ENCODE measurements at places on chromosomes 6 and 20.

DNA sequence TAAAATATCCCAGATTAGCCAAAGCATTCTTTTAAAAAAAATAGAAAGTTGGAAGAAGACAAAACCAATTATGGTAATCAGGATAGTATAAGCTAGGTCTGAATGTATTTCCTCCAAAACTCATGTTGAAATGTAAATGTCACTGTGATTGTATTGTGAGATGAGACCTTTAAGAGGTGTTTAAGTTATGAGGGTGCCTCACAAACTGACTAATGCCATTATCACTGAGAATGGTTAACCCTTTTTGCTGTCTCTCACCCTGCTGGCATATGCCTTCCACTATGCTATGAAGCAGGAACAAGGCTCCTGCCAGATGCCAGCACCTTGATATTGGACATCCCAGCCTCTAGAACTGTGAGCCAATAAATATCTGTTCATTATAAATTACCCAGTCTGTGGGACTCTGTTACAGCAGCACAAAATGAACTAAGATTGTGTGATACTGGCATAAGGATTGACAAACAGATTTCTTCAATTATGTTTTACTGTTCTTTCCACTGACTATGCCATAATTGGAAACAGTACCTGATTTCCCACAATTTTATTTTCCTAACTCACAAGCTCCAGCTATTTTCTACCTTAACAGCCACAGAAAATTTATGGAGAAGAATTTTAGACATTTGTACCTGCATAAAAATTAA, 63.8 kb downstream of the IBTK start:
- no peak for DNase-seq

- DNase-seq, result no peak
Measured at GRCh38 chr6:1858196-1858595, 248.5 kb downstream of the FOXC1 start.

- no peak for DNase-seq
Measured at GRCh38 chr6:16295060-16295459, 56.7 kb downstream of the GMPR start.

GRCh38 chr6:54913211-54913610, 66.6 kb downstream of the FAM83B start:
- DNase-seq, result no peak

DNA sequence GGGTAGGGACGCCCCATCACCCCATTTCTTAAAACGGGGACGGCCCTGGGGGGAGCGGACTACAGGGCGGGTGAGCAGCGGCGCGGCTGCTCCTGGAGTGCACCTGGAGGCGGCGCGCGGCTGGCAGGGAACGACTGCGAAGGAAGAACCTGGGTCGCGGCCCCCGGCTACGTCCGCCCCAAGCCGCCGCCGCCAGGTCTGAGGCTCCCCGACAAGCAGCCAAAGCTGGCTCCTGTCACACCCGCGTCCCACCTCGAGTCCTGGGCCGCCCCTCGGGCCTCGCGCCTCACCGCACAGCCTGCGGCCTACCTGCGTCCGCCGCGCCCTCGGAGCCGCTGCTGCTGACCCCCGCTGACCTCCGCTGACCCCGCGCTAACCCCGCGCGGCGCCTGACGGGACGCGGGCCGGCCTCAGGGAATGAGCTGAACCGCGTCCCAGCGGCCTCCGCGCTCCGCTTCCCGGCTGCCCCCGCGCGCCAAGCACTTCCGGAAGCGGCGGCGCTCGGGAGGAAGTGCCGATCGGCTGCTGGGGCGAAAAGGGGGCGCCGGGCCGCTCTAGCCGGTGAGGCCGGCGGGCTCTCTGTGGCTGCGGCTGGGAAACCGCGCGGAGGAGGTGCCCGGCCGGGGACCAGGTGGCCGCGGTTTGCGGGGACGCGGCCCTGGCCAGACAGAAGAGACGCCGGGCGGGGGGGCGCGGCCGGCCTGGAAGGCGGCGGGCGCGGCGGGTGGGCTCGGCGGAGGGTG, at the start of the genes ARFRP1 and ZGPAT:
TSS of gene ARFRP1 (minus strand) at position 419 of the 743 bp plus-strand sequence. CDS start 885 bp downstream, outside the sequence.
TSS of gene ZGPAT (plus strand) at position 482 of the 743 bp plus-strand sequence. CDS start 542 bp downstream, outside the sequence.
- DNase-seq, result peak; percentile 90

DNA sequence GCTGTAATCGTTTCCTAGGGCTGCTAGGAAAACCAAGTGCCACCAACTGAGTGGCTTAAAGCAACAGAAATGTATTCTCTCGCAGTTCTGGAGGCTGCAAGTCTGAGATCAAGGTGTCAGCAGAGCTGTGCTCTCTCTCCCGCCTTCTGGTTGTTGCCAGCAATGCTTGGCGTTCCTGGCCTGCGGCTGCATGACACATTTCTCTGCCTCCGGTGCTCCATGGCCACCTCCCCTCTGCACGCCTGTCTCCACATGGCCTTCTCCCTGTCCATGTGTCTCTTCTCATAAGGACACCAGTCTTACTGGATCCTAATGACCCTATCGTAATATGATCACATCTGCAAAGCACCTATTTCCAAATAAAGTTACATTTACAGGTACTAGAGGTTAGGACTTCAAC, 91.7 kb upstream of the AKAP12 start:
- no peak for DNase-seq

GRCh38 chr6:34239500-34239825, 2.8 kb downstream of the HMGA1 start:
- no peak for DNase-seq

GRCh38 chr6:47168180-47168579, 126.0 kb upstream of the ADGRF1 start:
- DNase-seq, result no peak

GRCh38 chr6:99066044-99066443, 118.3 kb upstream of the FBXL4 start:
- DNase-seq, result no peak

DNA sequence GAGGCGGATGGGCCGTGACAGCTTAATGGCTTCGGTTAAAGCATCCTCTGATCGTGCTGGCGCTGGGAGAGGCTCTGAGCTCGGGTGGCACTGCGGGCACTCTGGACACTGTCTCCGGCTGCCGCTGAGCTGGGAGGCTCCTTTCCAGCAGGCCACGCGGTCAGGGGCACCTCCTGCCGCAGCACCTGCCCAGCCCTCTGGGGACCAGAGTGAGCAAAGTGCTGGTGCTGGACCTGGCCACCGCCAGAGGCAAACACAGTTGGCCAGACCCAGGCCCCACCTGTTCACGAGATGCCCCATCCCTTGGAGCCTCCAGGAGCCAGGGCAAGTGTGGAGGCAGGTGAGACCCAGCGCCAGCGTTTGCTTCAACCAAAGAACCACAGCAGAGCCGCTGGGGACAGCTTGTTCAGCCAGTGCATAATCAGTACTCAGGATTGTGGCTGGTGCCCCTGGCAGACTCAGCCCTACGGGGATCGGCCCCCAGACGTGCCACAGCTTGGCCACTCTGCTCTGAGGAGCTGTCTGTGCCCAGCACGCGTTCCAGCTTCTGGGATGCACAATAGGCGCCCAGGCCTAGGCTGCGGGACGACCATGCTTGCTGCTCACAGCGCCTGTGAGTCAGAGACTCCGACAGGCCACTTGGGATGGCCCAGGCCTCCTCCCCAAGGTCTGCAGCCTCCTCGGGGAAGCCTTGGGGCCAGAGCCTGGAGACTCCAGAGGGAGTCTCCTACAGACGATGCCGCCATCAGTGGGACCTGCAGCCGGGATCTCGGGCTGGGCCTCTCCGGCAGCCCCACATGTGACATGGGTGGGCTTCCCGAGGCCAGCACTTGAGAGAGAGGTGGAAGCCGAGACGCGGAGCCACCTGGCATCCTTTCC, 38.2 kb upstream of the SLCO4A1 start:
- no peak for DNase-seq

DNA sequence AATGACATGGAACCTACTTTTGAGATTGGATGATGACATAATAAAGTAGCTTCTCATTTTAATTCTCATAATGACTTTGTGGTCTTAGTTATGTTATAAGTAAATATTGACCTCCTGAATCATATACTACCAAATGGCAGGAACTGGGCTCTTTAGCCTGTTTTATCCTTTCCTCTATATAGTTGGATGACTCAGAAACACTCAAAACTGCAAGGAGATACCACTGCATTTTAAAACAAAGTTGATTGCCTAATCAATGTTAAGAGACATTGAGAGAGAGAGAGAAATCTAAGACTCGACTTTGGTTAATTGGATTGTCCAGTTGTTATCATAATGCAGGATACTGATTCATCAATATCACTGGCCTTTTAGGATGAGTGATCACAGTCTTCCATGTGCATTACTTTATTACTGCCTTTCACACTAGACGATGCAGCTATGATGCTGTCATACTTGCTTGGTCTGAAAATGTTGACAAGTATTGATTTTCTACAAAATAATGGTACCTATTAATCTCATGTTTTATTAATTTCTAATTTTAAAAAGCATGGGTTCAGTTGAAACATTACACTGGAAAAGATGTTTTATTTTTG, 320.0 kb downstream of the NKAIN2 start:
- DNase-seq, result no peak

GRCh38 chr6:107405002-107405401, 54.4 kb downstream of the PDSS2 start:
- no peak for DNase-seq

DNA sequence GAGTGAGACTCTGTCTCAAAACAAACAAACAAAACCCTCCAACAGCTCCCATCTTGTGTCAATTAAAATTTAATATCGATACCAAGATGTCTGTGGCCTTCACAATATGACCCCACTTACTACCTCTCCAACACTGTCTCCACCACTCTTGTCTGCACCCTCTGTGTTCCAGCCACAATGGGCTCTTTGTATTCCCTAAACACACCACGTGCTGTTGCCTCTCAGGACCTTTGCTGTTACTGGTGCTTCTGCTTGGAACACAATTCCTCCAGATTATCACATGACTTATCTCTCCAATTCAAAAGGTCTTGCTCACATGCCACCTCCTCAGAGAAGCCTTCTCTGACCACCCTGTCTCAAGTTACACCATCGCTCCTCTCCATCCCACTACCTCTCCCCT, 6.0 kb upstream of the HCK start:
- DNase-seq, result no peak

DNA sequence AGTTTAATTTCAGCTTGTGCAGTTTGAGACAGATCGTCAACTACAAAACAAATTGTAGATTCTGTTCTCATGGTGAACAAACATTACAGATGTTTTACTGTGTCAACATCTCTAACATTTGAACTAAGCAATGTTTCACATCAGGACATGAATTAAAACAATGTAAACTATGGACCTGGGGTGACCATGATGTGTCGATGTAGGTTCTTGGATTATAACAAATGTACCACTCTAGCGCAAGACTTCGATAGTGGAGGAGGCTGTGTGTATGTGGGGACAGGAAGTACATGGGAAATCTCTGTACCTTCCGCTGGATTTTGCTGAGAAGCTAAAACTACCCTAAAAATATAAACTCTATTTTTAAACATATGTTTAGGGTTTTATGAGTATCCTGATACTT, 17.1 kb downstream of the HIVEP2 start:
- no peak for DNase-seq

DNA sequence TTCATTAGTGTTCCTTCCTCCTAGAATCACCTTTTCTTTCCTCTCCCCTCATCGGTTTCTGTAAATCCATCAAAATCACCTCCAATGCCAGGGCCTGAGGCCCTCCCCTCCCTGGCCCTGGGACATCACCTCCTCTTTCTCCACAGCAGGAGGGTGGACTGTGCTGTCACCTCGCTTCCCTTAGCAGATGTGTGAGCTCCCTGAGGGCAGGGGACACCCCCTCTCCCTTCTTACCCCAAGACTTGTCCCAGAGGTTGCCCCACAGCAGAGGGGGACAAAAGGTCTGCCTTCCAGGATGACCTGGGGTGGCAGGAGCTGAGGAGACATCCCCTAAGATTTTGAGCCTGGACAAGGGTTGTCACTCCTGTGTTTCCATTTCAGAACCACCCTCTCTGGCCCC, 5.9 kb downstream of the ULBP1 start:
- DNase-seq, result no peak

Data from GM12892 (cell line).